ENCODE measurements at places on chromosomes 11 and 22.

DNA sequence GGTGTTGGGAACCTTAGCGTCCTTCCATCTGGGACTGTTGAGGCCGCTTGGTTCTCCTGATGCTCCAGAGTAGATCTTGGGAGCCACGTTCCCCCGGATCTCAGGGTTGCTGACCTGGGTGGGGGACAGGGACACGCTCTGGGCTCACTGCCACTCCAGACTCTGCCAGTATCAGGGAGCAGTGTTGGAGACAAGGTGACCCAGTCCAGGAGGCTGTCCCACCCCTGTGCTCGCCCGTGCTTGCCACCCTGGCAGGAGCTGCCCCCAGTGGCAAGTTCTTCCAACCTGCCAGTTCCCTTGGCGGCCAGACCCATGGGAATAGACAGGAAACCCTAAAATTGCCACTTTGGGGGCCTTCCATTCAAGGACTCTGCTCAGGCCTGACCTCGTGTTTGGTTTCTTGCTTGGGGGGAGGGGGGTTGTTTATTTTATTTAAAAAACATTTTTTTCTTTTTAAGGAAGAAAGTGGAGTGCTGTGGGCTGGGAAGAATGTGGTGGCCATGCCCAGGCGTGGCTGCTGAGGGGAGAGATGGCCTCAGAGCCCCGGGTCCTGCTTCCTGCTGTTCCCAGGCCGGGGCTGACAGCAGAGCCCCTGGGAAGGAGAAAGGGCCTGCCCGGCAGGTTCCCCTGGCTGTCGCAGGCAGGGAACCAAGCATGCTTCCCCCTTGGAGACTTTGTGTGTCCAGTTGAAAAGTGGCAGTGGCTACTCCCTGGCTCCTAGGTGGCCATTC lies 7.2 kb downstream of the GRK2 start:
- no peak for DNase-seq

DNA sequence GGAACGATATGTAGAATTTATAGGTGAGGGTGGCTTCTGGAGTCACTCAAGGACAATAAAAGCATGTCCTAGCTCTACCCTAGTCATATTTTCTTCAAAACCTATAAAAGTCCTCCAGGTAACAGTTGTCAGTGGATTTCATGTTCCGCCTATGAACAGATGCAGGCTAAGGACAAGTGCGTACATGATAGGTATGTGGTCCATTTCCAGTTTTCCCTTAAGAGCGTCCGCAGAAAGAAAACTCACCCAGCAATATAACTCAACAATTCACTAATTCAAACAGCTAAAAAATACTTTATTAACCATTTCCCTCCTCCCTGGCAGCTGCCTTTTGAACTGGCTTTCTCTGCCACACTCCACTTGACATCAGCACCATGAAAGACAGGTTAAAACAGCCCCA lies 50.2 kb upstream of the CCDC34 start:
- no peak for DNase-seq

- no peak for DNase-seq
These were observed 5.8 kb downstream of the SHANK2 start for GRCh38 chr11:71246559-71246958.

DNA sequence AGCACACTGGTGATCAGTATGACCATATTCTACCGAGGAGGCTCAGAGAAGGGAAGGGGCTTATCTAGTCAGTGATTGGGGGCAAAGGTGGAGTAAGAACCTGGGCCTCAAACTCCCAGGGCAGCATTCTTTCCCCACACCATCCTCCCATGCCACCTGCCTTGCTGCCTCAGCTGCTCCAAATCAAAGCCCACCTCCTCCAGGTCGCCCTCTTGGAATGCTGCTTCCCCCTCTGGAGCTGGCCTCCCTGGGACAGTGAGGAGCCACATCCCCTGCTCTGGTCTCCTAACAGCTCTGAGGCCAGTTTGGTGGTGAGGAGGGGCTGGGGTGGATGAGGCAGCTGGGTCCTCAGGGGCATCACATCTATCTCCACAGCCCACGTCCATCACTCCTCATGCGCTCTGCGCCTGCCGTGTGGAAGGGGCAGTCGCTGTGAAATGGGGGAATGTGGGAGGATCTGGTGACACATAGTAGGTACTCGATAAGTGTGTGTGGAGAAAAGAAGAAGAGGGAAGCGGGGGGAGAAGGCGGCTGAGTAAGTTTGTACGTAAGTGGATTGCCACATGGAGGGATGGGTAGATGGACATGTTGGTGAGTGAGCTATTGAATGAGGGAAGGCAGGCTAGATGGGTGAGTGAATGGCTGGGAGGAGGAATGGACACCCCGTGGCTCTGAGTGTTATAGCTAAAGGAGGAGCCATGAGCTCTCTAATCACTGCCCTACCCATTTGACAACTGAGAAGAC lies 16.1 kb upstream of the ARHGEF17 start:
- no peak for DNase-seq

- no peak for DNase-seq
These were observed 70.6 kb downstream of the PRMT3 start for GRCh38 chr11:20457934-20458680.
